Fibroblast of the conjunctiva (primary cell): ENCODE measurements at places on chromosomes 6 and 20.

DNA sequence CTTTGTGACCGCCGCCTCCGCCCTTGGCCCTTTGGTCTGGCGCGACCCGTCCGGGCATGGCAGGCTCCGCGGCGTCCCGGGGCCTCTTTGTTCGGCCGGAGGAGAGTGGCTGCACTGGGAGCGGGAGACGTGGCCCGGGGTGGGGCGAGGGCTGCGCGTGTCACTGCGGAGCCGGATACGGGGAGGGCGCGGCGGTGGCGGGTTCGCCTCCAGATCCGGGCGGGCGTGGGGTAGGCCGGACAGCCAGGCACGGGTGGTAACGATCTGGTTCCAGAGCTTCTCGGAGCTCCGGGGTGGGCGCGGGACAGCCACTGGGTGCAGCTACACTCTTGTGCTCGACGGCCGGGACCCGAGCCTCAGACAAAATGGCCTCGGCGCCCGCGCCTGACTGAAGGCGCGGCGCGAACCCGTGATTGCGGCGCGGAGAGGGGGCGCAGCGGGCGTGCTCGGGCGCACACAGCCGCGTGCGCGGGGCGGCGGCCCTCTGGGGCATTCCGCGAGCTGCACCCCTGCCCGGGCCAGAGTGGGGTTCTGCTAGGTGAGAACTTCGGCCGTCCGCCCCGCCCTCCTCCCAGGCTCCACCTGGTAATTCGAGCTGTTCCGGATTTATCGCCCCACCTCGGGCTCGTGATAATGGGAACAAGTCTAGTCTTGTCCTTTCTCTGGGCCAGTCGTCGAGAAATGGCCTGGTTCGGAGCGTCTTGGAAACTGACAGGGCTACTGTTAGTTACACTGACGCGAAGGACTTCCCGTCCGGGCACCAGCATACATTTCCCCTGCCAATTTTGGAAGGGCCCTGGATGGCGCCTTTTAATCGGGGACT, 1.0 kb downstream of the LOC128125822 start:
- DNase-seq = peak; percentile 31

DNA sequence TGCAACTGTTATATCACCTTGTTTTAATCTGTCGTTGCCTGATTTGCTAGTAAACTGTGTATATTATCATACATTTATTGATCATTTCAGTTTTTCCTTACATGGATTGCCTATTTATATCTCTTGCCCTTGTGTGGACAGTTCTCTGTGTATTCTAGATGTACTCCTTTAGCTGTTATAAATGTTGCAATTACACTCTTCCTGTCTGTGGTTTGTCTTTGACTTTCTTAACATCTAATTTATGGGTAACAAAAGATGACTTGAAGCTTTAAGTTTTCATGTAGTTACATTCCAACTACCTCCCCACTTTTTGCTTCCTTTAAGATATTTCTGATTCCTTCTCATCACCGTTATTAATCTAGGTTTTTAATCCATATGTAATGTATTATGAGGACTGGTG, 22.6 kb downstream of the PLCB1 start:
- no peak for DNase-seq

DNA sequence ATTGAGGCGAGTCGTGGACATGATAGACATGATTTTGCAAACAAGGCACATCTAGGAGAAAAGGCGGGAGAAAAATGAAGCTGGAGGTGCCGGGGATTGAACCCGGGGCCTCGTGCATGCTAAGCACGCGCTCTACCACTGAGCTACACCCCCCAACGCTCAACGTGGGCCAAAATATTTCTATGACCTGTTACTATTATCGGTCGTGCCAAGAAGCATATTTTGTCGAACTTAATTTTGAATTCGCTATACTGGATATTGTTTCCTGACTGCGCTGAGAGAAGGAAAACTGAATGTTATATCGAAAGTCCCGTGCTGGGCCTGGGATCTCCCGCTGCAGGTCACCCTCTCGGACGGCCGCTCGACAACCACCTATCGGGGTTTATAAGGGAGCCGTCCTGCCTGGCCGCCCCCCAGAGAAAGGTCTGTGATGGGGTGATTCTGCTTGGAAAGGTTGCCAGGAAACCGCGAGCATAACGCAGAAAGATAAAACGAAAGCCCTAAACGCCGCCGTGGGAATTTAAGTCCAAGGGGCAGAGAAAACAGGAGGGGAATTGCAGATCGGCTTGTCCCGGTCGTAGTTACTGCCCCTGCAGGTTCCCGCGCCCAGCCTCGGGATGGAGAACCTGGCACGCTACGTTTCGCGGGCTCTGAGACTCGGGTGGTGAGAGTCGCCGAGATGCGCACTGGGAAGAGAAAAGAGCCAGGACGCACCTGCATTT, 60.0 kb downstream of the TRIM27 start:
- peak; percentile 78 for DNase-seq

DNA sequence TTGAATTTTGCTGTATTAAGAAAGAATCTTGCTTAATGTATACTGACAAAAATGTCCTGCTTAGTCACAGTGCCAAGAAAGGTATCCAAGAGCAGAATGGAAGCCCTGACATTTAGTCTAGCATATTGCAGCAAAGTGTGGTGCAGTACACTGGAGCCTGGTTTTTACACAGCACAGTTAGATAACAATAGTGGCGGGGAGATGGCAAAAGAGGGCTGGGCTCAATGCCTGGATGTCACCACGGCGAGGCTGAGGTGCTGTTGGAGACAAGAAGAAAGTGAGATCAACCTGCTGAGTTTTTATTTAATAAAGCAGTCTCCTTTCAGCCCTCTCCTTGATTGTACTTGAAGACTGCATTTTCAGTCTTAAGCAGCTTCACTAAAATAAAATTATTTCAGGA, 426.0 kb downstream of the LMBRD1 start:
- DNase-seq = no peak

DNA sequence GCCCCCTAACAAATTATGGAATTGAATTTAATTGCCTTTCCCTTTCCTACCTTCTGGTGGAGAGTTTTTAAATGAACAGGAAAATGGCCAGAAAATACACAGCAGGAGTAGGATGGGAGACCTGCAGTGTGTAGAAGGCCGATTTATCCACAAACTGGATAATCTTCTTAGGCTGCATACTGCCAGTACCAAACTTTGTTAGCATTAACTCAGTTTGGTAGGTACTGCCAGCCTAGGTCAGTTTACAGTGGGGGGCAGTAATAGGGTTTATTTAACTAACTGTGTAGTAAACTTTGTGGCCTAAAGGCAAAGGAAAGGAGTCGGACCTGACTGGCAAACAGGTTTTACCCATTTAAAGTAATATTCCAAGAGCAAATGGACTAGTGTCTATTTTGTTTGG, 4.6 kb downstream of the NCOA3 start:
- no peak for DNase-seq

- no peak for DNase-seq
These were observed 485.5 kb downstream of the PHF3 start for GRCh38 chr6:64121011-64121565.

DNA sequence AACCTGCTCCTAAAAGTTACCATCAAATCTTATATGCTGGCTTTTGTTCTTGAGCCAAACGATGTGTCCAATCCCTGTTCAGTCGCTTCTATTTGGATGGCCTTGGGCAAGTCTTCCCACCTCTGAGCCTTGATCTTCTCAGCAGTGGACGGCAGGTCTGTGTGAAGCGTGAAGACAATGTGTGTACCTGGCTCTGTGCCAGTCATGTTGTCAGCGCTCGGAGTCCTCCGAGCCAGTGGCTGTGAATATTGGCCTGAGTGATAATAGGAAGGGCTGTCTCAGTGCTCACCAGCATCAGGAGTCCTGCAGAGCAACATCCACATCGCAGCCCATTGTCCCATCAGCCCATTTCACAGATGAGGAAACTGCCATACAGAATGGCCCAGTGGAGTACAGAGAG, 219.0 kb downstream of the CDC5L start:
- no peak for DNase-seq

GRCh38 chr6:43702534-43703440, 15.2 kb upstream of the MRPS18A start:
- peak; percentile 90 for DNase-seq
